ENCODE measurements at places on chromosomes 3 and 15. TPM values are rescaled to one million over a fixed set of nuclear protein-coding genes. Genes with fewer than 3 reads are reported as not detected.

UNC13C gene
- 3.6 TPM for total RNA-seq

EOMES gene
- 0.46 TPM for total RNA-seq

IL20RB gene
- 2.5 TPM for total RNA-seq

MESP2 gene
- total RNA-seq, result 1.4 TPM

FBXW12 gene
- total RNA-seq, result not detected

ITGA11 gene
- total RNA-seq, result 11.0 TPM

WDR49 gene
- total RNA-seq, result 0.45 TPM

GOLGA6B gene
- not detected for total RNA-seq

CHST14 gene
- total RNA-seq, result 22.3 TPM

GLT8D1 gene
- 71.3 TPM for total RNA-seq

MASP1 gene
- 27.3 TPM for total RNA-seq

CXCR6 gene
- 0.96 TPM for total RNA-seq

DNA sequence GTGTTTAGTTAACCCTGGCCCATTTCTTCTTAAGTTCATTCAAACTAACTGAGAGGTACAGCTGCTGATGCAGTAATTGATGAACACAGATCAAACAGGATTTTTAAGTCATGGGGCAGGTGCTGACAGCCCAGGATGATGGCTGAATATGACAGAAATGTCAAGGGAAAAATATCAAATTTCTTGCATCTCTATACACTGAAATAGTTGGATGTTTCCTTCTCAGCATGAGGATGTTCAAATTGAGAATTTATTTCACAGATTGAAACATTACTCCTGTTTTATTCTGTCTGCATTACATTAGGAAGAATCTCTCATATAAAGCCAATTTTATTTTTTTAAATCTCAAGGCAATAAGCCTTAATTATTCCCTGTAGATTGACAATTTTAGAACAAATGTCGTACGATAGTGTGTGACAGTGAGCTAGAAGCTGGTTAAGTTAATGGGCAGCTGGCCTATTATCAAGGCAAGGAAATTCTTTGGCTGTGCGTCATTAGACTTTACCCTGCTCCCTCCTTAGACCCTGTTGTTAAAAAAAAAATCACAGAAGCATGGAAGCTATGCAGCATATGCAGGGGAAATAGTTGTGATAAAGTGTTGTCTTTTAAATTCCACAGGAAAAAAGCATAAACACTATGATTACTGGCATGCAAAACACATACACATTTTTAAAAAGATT, 183.8 kb upstream of the KCNMB2 start:
- DNase-seq, result no peak

GRCh38 chr15:60520825-60521368, 42.0 kb upstream of the ICE2 start:
- DNase-seq, result peak; percentile 61

GRCh38 chr15:66800584-66801235, 98.7 kb downstream of the SMAD6 start:
- DNase-seq, result no peak

GRCh38 chr3:160195106-160195505, 30.1 kb upstream of the C3orf80 start:
- DNase-seq, result no peak

GRCh38 chr15:49832511-49832910, 211.7 kb downstream of the DTWD1 start:
- peak; percentile 6 for DNase-seq

GRCh38 chr15:31263751-31264558, 62.7 kb upstream of the KLF13 start:
- peak; percentile 48 for DNase-seq

GRCh38 chr3:171347301-171348039, 112.7 kb downstream of the TNIK start:
- DNase-seq, result no peak

- DNase-seq, result no peak
Measured at GRCh38 chr3:58612830-58613229, 35.6 kb upstream of the FAM107A start.

- DNase-seq, result no peak
Measured at GRCh38 chr3:152583963-152584362, 251.0 kb upstream of the P2RY1 start.

- no peak for DNase-seq
Measured at GRCh38 chr3:38524141-38524739, 28.1 kb downstream of the EXOG start.

GRCh38 chr15:98717942-98718341, 69.6 kb downstream of the IGF1R start:
- no peak for DNase-seq

DNA sequence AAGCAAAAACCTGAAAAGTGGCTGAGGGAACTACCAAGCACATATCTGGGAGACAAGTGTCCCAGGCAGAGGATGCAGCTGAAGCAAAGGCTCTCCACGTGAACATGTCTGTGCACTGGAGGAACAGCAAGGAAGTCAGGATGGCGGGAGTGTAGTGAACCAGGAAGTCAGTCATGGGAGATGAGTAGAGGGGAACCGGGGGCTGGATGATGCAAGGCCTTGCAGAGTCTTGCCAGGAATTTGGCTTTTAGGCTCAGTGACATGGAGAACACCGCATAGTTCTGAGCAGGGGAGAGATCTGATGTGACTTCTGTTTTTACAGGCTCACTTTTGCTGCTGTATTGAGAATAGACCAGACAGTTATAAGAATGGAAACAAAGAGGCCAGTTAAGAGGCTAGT, 19.0 kb downstream of the C2CD4A start:
- DNase-seq, result no peak

DNA sequence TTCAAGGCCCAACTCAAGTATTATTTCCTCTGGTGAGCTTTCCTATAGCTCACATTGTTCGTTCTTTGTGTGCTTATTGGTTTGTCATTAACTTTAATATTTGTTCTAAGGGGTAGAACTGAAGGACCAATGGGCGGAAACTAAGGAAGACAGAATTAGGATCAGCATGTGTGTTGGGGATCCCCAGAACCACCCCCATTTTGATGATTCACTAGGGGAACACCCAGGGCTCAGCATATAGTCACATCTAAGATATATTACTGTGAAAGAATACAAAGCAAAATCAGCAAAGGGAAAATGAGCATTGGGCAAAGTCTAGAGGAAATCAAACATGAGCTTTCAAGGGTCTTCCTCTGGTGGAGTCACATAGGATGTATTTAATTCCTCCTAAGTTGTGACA, 76.9 kb downstream of the TIMP4 start:
- DNase-seq, result no peak

- DNase-seq, result no peak
Measured at GRCh38 chr15:29430831-29431230, 161.2 kb upstream of the NSMCE3 start.

DNA sequence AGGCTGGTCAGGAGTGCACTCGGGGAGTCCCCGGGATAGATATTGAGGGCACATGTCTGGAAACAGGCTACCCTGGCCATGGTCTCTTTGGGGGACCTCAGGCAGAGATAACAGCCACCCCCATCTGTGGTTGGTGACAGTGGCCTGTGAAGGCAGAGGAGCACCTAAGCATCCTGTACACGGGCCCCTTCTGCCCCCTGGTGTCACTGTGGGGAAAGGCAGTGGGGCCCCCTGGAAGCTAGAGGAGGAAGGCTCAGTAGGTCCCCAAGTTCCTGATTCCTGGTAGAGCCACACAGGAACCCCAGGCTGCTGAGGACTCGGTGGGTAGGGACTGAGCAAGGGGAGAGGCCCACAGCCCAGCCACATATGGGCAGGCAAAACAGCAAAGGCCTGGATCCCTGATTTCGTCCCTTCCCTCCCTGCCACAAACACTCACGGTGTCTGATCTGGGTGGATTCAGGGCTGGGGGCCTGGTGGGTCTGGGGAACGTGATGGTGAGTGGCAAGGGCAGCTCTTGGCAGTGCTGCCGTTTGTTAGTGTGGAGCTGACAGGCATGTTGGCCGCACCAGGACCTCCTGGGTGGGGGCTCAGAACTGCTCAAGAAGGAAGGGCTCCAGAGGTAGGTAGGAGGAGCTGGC, 14.1 kb upstream of the CXCR6 start:
- DNase-seq, result no peak

DNA sequence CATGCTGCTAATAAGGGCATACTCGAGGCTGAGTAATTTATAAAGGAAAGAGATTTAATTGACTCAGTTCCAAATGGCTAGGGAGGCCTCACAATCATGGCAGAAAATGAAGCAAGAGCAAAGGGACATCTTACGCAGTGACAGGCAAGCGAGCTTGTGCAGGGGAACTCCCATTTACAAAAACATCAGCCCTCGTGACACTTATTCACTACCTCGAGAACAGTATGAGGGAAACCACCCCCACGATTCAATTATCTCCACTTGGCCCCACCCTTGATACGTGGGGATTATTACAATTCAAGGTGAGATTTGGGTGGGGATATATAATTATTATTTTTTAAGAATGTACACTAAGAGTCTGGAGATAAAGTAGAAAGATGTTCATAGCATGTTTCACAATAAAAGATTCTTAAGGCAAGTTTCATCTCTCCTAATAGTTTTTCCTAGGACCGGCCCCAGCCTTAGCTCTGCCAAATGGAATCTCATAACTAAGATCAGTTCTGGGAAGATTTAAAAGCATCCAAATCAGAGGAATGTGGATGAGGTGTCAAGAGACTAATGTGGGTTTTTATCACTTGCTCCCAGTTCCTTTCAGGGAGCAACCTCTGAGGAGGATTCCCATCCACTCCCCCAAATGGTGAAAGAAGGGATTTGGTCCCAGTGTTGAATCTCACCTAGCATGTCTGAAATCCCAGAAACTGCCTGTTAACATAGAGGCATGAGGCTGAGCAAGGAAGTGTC, 221.0 kb downstream of the ZMAT3 start:
- DNase-seq, result no peak

DNA sequence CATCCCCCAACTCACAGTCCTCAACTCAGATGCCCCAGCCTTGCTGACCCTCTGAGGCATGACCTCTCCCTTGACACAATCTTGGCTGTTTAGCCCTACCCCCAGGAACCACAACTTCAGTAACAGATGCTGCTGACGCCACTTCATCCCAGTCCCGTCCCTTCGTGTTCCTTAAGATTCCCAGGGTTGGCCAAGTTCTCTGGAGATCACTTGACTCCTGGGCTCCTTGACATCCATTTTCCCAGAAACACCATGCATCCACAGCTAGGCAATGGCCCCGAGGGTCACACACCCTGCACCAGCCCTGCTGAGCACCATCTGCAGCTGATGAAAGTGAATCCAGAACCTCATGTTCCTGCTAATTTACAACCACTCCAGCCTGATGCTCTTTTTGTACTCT, 6.9 kb downstream of the RTP2 start:
- no peak for DNase-seq

- DNase-seq, result no peak
Measured at GRCh38 chr3:113157408-113158030, 53.8 kb upstream of the BOC start.

DNA sequence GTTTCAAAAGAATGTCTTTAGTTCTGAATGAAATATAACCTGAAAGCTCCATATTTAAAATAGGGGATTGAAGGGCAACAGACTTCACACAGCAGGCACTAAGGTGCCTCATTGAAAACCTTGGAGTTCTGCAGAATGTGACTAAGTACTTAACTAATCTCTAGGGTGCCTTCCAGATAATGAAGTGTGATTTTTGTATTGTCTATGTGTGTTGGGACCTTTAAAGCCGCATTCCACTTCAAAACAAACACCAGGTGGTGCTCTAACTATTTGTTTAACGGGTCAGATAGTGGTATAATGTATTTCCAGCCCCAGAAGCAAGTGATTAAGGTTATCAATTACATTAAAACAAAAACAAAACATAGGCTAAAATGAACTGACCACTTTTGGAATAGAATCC, 28.0 kb downstream of the TFG start:
- DNase-seq, result no peak

DNA sequence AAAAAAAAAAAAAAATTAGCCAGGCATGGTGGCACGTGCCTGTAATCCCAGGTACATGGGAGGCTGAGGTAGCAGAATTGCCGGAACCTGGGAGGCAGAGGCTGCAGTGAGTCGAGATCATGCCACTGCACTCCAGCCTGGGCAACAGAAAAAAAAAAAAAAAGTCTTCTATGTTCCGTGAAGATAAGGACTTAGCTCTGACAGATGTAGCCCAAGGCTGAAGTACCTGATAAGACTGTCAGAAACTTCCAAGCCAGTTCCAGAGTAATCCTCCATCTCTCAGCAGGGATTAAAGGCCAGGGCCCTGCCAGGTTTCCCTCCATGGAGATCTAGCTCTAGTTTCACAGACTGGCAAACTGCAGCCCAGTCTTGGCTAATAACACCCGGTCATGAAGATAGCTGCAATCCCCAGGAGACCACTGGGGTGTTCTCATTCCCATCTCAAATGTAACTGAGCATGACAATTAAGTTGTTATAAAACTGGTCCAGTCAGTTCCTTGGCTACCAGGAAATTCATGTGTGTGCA, 8.5 kb downstream of the CDCP1 start:
- DNase-seq, result no peak

DNA sequence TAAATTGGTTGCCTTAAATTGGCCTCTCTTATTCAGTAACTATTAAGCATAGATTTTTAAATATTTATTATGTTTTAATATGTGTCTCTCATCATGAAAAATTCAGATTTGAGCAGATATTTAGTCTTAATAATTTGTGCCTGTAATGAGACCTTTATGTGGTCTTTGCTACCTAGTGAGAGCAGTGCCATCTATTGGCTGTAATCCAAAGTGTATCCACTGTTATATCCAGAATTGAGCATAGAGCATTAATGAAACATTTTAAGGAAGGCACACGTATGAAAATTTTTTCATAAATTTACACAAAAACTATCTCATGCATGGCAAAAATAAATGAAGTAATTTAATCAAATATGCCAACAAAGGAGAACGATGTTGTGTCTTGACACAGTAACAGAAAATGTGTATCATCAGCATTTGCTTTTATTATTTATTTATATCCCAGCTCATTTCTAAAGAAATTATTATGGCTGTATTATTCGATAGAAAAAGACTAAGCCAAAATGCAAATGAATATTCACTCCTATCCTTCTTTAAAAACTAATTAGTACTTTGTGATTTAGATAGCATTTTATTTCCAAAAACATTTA, 203.5 kb downstream of the RSRC1 start:
- DNase-seq, result no peak

- no peak for DNase-seq
Measured at GRCh38 chr3:153553605-153553945, 391.5 kb downstream of the RAP2B start.

- no peak for DNase-seq
Measured at GRCh38 chr3:11717301-11717700, 73.6 kb upstream of the VGLL4 start.

- peak; percentile 39 for DNase-seq
Measured at GRCh38 chr3:183116025-183116614, 16.8 kb upstream of the MCCC1 start.

- no peak for DNase-seq
Measured at GRCh38 chr15:60697750-60698149, 218.8 kb upstream of the ICE2 start.

All from prostate gland (tissue), 2 donors.